ENCODE measurements at places on chromosomes 7 and 10. TPM values are rescaled to one million over a fixed set of nuclear protein-coding genes. Genes with fewer than 3 reads are reported as not detected.

Gene GIMAP2
- 12.6 TPM for total RNA-seq

Gene FAM25G
- not detected for total RNA-seq

Gene PIP4K2A
- 109 TPM for total RNA-seq

Gene CPVL
- 497 TPM for total RNA-seq

Gene ATP6V1F
- 318 TPM for total RNA-seq

Gene WDFY4
- not detected for total RNA-seq

Gene MDFIC
- total RNA-seq: 30.8 TPM

Gene DENND2A
- 0.16 TPM for total RNA-seq

Gene PAX4
- total RNA-seq: not detected

Gene STOX1
- 1.8 TPM for total RNA-seq
